KBM-7 (cell line): ENCODE measurements at places on chromosomes 11 and 22.

DNA sequence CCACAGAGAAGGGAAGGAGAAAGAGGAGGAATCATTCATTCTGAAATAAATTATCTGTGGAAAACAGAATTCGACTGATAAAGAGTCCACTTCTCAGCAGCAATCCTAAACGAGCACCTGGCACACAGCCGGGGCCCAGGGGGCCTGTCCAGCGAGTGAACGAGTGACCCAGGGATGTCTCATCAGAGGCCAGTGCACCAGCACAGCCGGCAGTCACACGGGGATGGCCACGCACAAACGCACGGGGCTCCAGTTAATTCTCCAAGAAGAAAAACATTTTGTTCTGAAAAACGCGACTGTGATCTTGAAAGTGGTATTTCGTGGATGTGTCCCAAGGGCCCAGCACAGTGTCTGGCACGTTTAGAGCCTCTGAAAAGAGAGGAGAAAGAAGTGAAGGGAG, 154.6 kb downstream of the BRD1 start:
- no peak for DNase-seq

DNA sequence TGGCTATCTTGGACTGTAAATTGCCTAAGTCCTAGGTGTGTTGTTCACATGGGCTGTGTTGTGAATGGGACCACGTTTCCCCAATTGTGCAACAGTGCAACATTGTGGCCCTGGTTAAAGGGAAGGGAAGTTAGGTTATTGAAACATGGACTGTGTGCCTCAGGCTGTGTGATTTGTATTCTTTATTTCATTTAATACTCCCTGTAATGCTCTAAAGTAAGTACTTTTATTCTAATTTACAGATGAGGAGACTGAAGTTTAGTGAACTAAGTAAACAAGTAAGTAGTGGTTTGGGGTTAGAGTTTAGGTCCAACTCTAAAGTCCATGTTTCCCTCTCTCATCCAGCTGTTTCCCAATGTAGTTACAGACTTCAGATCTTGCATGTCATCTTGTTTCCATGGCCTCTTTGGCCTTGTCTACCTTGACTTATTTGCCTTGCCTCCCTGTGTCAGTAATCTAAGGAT, 77.7 kb downstream of the STIM1 start:
- no peak for DNase-seq

GRCh38 chr22:26047516-26047915, 121.7 kb upstream of the SEZ6L start:
- no peak for DNase-seq

GRCh38 chr22:31987218-31987617, 42.9 kb downstream of the YWHAH start:
- no peak for DNase-seq

GRCh38 chr11:40175980-40176379, 1283.5 kb downstream of the LRRC4C start:
- DNase-seq = no peak

DNA sequence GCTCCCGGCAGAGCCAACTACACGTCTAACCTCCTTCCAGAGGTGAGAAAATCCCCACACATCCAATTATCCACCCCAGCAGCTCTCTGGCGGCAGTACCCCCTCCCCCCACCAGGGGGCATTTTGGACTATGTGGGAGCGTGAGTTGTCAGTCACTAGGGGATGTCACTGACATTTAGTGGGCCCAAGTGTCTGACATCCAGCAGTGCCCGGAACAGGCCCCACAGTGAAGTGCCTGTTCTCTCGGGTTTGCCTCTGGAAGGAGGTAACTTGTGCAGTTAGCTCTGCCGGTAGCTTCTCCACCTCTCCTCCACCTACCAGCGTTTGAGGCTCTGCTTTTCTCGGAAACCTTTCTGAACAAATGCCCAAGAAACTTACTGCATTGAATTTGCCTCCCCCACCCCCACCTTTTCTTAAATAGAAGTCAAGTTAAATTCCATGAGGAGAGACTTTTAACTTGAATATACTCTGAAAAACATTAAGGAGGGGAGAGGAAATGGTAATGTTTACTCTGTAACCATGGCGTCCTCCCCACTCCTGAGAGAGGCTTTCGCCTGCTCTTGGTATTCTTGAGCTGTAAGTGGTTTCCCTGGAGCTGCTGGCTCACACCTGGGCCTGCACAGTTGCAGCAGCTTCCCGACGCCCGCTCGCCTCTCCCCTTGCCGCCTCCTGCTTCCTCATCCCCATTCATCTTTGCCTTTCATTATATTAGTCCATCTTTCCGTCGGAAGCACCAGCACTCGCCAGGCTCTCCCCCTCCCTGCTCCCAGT, 112.8 kb downstream of the WNT7B start:
- DNase-seq = peak; percentile 76

DNA sequence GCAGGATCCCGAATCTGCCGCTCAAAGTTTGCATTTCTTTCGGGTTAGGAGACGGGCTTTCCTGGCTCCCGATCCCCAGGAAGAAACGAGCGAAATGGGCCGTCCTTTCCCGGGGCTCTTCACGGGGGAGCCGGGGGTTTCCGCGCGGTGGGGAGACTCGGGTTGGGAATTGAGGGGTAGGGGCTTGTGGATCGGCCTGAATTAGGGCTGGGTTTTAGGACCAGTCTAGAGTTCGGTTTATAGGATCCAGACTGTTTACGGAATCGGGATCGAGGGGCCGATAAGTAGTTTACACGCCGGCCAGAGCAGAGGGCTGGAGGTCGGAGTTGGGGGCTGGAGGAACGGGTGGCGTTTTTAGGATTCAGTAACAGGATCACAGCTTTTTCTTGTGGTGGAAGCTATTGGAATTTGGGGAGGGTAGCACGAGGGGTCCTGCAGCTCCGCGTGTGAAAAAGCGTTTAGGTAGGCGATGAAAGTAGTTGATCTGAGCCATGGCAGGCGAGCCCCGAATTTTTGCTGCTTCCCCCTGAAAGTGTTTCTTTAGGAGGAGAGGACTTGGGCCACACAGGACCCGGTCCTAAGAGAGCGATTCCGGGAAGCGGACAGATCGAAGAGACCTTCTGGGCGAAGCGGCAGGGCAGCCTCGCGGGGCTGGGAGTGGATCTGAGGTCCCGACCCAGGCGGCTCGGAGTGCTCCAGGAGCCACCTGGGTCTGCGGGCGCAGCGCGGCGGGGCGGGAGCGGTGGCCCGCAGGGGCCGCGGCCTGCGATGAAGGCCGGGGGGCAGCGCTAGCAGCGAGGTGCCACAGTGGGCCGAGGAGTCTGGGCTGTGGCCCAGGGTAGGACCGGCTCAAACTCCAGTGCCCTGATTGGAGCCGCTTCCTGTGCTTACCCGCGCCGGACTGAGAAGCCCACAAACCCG, 1.6 kb downstream of the PKNOX2 start:
- no peak for DNase-seq

DNA sequence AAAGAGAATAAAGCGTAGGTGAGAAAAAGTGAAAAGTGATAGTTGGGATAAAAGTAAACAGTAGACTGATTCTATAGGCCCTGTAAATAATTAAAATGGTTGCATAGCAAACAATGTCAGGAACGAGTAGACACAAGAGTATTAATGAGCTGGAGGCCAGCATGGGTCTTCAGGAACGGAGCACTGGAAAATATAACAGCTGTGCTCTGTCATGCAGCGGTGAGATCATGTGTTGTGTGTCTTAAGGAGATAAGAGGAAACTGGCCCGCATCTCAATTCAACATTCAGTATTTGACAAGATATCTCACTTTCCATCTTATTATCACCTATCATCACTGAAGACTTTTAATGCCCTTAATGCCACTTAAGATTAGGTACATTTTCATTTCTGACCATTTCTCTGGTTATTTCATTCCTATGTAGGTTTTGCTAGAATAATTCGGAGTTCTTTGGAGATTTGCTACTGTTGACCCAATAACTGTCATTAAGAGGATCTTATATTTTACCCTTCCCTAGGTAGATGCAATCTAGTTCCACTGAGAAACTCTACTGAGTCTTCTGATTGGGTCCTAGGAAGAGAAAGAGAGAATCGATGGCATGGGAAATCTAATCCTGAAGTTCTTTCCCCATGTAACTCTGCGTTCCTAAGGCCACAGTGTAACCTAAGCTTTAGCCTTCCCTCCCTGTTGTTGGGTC, 35.5 kb upstream of the VWA5A start:
- DNase-seq = no peak

GRCh38 chr11:34523053-34523452, 9.5 kb upstream of the ELF5 start:
- no peak for DNase-seq

GRCh38 chr11:1458340-1459218, 28.0 kb downstream of the MOB2 start:
- peak; percentile 15 for DNase-seq

DNA sequence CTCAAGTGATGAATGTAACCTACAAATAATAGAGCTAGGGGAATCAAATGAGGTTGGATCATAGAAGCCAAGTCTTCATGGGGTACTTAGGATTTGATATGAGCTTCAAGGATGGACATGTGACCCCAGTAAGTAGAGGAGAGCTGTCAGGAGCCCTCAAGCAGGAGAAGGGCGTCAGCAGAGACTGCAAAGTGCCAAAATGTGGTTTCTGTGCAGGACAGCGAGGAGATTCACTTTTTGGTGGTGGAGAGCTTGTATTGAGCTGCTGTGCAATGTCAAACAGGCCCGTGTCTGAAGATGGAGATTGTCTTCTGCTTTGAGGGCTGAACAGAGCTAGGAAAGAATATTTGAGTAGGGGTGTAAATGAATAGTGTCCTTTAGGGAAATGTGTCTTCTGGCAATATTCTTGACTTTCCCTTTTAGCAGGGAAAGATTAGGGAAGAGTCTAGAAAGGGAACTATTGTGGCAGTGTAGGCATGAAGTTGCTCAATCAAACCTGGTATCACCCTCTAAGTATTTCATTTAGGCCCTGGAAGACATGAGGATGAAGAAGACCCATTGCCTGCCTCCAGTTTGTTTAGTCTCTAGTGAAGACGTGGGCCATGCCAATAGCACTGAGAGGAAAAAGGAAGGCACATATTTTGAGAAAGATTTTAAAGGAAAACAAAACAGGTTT, 31.2 kb upstream of the SORL1-AS1 start:
- no peak for DNase-seq

DNA sequence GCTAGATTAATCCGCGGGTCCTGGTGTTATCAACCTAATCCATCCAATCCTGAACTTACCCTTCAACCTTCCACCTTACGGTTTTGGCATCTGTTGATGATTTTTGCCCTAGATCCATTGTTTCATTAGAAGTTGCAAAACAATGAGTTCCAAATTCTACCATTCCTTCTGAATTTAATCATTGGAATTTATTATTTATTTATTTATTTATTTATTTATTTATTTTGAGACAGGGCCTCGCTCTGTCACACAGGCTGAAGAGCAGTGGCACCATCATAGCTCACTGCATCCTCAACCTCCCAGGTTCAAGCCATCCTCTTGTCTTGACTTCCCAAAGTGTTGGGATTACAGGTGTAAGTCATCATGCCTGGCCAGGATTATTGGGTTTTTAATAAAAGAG, 20.3 kb upstream of the VPS37C start:
- DNase-seq = no peak

- peak; percentile 57 for DNase-seq
Observed at GRCh38 chr11:134592391-134592990, 180.4 kb upstream of the B3GAT1 start.

DNA sequence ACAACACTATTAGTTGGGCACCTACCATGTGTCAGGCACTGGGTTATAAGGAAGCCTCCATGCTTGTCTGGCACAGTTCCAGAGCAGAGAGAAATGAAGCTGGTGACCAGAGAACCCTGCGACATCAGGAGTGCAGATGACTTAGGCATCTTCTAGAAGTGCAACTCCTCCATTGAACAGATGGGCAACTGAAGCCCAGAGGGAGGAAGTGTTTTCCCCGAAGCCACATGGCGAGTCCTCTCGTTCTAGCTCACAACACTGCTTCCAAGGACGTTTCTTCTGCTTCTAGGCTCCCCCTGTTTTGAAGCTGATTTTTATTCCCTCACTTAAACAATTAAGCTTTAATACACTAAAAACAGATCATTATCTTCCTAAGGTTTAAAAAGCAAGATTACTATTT, 109.8 kb upstream of the SYT13 start:
- DNase-seq = no peak

DNA sequence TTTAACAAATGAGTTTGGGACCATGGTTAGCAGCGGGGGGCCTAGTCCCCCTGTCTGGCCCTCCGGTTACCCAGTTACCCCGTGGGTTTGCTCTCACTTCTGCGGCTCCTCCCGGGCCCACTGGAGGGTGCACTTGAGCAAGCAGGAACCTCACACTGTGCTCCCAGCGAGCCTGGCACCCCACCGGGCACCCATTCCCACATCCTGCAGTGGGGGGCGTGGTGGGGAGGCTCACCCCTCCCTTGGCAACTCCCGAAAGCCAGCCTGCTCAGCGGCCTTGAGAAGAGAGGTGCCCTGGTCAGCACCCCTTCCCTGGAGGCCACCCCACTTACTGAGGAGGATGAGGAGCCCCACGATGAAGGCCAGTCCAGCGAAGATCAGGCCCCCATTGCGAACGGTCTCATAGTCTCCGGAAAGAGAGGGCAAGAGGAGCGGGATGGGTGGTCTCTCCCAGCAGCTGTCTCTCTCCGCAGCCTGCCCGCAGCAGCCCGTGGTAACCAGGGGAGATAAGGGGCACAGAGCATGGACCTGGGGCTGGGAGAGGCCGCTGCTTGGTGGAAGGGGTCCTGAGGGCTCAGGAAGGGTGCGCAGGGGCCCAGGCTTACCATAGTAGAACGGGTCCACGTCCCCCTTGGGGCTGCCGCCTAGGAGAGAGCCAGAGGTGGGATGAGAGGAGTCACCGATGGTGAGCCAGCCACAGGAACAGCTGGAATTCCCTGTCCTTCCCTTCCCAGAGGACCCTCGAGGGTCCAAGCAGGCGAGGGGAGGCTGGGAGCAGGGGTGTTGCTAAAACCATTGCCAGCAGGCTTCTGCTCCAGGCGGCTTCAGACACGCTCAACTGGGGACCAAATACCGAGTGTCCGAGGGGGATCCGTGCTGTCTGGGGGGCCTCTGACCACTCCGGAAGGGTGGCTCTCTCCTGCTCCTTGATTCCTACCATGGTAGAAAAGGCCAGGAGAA, 2.2 kb downstream of the FXYD2 start:
- DNase-seq = no peak

DNA sequence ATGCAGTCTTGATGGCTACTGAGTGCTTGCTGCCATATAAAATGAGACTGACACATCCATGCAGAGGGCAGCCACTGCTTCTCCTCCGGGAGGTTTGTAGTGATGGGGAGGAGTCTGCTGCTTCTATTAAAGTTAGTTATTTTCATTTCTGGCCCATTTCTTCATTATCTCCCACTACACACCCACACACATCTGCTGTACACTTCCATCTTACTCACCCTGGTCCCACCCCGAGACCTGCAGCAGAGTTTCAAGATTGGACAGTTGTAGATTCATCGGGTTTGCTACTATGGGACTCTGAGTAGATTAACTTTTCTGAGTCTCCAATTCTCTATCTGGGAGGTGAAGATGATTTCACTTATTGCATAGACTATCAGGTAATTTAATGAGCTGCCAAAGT, 176.2 kb upstream of the SNX19 start:
- DNase-seq = no peak

- DNase-seq = no peak
Observed at GRCh38 chr11:73241300-73241699, 23.2 kb downstream of the P2RY2 start.
